Brain pericyte (primary cell): ENCODE measurements at places on chromosomes 13 and 19.

DNA sequence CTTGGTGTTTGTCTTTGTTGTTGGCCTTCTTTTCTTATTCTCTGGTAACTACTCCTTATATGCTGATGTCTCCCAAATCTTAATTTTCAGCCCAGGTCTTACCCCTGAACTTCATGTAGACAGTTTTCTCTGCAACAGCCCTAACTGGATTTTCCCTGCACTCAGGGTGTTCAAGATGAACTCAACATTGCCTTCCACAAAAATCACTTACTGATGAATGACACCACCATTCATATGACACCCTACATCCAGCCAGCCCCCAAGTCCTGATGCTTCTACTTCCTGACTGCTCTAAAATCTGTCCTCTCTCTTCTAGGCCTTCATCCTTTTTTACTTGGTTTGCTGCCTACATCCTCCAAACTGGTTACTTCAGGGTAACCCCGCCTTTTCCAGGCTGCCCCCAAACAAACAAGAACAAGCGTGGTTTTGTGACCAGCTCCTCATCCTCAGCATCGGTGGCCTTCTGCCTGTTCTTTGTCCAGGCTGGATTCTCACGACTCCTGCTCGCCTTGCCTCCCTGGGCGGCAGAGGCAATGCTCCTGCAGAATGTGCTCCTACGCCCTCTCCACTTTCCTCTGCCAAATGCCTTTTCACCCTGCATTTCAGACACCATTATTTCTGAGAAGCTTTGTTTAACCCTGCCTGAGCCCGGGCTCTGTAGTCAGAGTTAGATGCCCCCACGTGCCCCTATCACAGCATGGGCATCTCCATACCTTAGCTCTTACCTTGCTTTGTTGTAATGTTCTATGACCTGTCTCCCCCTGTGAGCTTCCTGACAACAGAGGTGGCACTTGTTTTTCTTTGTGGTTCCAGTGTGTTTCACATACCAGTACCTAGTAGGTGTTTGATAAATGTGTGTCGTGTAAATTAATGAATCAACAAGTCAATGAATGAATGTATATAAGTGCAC is 61.8 kb downstream of the WDFY2 start:
- DNase-seq: no peak

DNA sequence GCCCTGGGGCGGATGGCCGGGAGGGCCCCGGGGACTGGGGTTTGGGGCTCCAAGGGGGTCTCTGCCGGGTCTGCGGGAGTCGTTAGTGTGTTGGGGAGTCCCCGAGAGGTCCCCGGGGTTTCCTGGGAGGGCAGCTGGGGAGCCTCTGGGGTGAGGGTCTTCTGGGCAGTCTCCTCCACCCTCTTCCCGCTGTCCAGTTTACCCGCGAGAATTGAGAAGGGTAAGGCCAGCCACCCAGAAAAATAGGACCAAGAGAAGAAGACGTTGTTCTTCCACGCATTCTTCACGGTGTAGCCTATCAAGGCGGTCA is 1.0 kb upstream of the ETFB start:
- DNase-seq: no peak

GRCh38 chr13:98632961-98633360 is 56.1 kb upstream of the STK24 start:
- DNase-seq: no peak

DNA sequence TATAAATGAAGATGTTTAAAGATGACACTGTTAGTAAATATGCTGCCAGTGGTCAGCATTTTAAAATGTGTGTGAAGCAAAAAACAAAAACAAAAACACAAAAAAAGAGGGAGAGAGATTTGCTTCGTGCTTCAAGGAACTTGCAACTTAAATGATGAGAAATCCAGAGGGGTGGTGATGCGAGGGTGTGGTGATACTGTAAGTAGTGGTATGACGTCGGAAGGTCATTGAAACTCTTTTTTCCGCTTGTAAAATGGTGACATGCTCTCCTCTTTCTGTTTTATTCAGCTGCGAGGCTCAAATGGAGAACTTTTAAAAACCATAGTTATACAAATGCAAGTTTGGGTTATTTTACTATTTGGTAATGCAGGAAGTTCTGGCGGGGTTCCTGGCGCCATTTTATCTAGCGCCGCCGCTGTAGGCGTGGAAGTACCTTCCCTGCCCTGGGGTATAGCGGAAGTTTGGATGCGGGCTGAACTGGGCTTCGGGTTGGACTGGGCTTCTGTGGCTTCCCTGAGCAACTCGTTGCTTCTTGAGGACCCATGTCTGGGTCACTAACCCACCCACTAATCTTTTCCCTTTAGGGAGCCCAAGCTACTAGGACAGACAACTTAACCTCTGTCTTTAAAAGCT is 34.8 kb downstream of the DGKH start:
- DNase-seq: no peak

DNA sequence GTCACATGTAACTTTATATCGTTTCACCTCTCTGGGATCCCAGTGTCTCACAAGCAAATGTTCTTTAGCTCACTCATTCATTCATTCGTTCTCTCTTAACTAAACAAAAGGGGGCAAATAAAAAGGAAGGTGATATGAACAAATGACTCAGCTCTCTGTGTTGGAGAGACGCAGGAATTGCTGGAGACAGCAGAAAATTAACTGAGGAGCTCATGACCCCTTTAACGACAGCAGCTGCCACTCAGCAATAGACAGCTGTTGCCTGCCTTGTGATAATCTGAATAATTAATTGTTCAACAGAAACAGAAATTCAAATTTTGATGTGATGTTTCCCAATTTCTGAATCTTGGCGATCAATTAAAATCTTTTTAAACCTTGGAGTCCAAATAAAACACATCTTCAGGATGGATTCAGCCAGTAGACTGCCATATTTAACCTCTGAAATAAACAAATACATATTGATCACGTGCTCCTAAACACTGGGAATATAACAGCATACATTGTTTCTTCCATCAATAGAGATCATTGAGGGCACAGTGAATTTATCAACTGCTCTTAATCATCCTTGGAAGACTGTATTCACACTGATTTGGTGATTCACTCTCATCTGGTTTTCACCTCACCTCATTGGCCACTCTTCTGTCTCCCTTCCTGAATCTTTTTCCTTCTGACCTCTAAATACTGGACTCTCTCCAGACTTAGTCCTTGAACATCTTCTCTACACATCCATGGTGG is 63.3 kb downstream of the MBNL2 start:
- DNase-seq: no peak

DNA sequence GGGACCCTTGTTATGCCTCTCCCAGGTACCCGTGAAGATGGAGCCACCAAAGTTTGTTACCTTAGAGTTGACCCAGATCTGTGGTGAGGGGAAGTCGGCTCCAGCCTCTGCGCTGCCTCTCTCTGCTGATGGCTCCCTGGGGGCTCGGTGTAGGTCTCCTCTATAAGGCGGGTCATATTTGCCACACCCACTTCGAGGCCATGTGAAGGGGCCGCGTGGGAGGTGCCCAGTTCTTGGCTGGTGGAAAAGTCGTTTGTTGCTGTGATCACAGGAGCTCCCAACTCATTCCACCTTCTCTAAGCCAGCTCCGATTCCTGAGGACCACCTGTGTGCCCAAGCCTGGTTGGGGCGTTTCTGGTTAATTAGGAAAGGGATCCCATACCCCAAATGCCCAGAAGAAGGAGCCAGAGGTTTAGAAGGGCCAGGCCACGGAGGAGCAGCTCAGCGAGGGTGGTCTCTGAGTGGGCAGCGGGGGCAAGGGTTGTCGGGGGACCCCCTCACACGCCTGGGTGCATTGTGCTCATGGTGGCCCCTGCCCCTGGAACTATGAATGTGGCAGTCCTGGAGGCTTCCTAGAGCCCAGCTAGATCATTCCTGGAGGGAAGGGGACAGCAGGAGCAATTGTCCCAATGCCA is 296.5 kb downstream of the ZNF536 start:
- DNase-seq: no peak

GRCh38 chr13:46850214-46850613 is 46.6 kb downstream of the HTR2A start:
- no peak for DNase-seq

GRCh38 chr13:45240143-45240542 is 39.3 kb upstream of the KCTD4 start:
- DNase-seq: no peak

GRCh38 chr13:27619728-27620376 is 477 bp downstream of the LNX2 start:
- DNase-seq: no peak

DNA sequence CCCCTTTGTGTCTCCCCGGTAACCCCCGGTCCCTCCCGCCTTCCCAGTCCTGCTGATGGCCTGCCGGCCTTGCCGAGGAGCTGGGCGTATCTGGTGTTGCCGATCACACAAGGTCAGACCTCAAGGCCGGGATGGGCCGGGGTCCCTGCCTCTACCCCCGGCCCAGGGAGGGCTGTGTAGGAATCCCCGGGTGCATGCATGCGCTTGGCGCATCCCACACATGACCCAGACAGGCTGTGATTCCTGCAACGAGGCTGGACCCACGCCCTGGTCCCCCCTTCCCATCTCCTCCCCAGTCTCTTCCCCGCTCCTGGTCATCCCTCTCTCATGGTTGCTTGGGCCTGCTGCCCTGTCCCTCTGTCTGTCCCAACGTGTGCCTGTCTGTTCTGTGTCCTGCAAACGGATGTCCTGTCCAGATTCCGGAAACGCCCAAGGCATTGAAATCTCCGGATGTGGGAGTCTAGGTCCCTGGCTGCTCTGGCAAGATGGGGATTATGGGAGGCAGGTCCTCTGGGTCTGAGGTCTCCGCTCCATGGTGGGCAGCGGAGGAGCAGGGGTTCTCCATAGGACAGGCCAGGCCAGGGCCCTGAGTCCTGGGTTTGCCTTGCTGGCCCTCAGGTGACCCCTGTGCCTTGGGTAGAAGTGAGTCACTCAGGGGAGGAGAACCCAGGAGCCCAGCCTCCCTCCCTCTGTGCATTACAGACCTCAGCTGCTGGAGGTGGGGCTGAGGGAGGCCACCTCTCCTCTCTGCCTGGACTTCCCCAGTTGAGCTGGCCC is 1.6 kb downstream of the PKN1 start:
- no peak for DNase-seq
